Fibroblast of the aortic adventitia (primary cell): ENCODE measurements at places on chromosomes 1 and 21. TPM values are rescaled to one million over a fixed set of nuclear protein-coding genes. Genes with fewer than 3 reads are reported as not detected.
A peak's percentile ranks its signal among the peaks of the same experiment; 100 is the strongest.

ALPL gene
- total RNA-seq: 1.1 and 16.3 TPM in 2 replicates

ZBTB40 gene
- 8.6 and 10.0 TPM in 2 replicates for total RNA-seq

CLCA4 gene
- total RNA-seq: not detected in 2 replicates

LAPTM5 gene
- 0.16 and 0.18 TPM in 2 replicates for total RNA-seq

HCN3 gene
- 0.08 and 1.4 TPM in 2 replicates for total RNA-seq

SMIM1 gene
- total RNA-seq: 4.6 TPM in 1 of 2 replicates, not detected in the other

S100A7A gene
- not detected in 2 replicates for total RNA-seq

INSRR gene
- total RNA-seq: 0.08 TPM in 1 of 2 replicates, not detected in the other

ATAD3B gene
- 5.2 and 15.7 TPM in 2 replicates for total RNA-seq

NGF gene
- 2.9 and 20.2 TPM in 2 replicates for total RNA-seq

BCAR3 gene
- total RNA-seq: 20.6 and 34.4 TPM in 2 replicates

GRCh38 chr21:40595806-40596205, 251.2 kb downstream of the DSCAM start:
- DNase-seq: no peak

DNA sequence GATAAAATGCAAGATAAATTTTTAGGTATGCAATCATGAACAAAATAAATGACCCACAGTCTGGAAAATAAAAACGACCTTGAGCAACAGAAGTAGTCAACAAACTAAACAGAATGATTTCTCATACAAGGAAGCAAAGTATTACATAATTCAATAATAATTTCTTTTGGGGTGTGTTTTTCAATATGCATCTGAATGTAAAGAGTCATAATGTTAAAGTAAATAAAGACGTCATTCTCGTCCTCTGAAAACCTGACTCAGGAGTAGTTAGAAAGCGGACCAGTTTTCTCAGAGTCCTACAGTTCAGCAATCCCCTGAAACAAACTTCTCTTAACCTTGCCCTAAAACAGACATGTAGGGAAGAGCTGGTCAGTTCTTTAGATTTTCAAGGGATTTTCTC, 18.6 kb downstream of the CDC42BPA start:
- DNase-seq: peak; percentile 20

DNA sequence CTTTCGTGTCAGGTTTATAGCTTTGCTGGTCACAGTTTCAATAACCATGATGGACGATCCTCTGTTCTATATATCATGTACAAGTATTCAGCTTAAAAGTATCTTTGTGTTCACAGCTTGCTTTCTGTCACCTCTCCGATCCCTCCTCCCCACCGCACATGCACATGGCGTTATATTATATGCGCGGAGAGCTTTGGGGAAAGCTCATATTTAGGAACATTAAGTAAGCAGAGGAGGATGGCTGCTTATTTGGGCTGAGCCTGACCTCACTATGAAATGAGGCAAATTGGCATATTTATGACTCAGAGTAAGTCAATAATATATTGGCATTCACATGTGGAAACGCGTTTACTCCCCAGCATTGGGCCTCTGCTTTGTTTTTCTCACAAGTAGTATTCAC, 360.5 kb downstream of the HLX start:
- DNase-seq: no peak

GRCh38 chr1:12014141-12014991, 4.9 kb upstream of the MIIP start:
- DNase-seq: no peak

- DNase-seq: no peak
Observed at GRCh38 chr1:232707142-232707541, 77.2 kb upstream of the SIPA1L2 start.

DNA sequence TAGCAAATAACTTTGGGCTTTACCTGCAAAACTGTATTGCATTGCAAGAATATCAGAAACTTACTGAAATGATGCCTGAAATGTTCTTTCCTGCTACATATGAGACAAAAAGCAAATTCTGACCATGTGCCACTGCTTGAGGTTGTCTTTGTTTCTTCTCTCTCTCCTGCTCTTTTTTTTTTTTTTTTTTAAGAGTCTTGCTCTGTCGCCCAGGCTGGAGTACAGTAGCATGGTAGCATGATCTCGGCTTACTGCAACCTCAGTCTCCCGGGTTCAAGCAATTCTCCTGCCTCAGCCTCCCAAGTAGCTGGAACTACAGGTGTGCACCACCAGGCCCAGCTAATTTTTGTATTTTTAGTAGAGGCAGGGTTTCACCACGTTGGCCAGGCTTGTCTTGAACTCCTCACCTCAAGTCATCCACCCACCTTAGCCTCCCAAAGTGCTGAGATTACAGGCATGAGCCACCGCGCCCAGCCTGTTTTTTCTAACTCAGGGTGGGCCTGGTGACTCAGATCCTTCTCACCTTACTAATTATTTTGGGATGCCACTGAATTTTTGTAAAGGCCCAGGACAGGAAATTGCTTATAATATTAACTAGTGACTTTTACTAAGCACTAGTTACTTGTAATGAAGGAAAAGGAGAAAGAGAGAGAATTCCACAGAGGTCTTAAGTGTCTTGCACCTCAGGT, 35.9 kb downstream of the DNASE2B start:
- no peak for DNase-seq

- DNase-seq: no peak
Observed at GRCh38 chr1:111199329-111199728, 1.1 kb downstream of the DENND2D start.

DNA sequence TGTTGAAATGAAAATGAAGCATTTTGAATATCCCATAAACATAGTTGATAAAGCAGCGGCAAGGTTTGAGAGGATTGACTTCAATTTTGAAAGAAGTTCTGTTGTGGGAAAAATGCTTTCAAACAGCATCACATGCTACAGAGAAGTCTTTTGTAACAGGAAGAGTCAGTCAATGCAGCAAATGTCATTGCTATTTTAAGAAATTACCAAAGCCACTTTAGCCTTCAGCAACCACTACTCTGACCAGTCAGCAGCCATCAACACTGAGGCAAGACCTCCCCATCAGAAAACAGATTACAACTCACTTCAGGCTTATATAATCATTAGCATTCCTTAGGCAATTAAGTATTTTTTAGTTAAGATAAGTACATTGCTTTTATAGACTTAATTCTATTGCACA, 33.8 kb upstream of the FCRL3 start:
- DNase-seq: no peak

DNA sequence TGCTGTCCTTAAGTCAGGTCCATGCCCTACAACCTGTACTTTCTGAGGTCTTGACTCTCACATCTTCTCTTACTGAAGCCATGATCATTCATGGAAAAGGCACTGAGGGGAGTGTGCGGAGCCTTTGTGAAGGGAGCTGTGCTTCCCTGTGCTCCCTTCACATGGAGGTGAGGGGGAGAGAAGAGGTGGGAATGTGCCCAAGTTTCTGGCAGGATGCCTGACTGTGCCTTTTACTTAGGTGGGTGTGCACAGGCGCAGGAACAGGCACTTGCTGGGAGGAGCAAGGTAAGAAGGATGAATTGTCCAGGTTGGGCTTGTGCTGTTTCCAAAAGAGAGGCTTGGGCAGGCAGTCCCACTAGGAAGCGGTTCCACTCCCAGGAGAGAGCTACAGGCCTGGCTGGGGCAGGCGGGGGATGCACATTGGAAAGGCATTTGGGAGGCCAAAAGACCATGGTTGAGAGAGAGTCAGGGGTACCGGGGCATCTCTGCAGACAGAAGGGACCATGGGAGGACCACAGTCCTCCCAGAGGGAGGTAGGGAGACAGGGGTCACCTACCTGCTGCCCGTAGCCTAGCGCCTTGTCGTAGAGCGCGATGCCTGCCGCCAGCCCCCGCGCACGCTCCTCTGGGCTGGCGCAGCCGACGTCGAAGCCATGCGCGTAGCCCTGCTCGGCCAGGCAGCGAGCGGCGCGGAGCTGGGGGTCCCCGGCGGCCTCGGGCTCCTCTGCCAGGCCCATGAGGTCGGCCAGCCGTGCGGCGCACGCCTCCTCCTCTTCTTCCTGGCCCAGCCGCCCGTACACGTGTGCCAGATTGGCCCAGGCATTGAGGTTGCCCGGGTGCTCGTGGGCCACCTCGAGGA, 853 bp downstream of the TTC22 start:
- no peak for DNase-seq

DNA sequence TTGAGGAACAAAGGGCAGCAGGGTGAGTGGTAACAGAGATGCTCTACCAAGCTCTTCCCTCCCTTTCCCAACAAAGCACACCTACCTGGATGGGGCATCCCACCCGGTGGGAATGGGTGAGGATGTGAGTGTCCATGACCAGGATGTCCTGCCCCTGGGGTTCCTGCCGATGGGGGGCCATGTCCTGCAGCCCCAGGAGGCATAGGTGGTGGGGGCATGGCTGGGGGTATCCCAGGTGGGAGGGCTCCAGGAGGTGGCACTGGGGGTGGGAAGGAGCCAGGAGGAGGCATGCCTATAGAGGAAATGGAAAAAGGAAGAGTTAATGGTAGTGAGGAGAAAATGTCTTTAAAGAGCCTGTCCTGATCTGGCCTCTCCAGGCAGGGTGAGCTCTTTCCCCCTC, 1.9 kb downstream of the SF3B4 start:
- DNase-seq: no peak

DNA sequence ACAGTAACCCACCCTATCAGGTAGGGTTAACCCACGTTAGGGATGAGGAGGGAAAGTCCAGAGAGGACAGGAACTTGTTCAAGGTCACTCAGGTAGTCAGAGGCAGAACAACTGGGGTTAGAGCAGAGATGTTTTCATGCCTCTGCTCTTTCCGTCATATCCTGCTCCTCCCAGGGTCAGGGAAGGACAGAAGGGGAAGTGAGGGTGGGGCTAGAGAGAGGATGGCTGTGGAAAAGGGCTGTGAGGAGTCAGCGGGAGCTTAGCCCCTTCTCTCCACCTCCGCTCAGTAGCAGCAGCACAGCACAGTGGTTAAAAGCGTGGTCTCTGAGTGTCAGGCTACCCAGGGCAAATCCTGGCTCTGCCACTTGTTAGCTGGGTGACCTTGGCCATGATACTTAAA, 36.5 kb downstream of the DDX20 start:
- DNase-seq: no peak

- no peak for DNase-seq
Observed at GRCh38 chr1:6168947-6169586, 11.1 kb downstream of the CHD5 start.

- DNase-seq: peak; percentile 78
Observed at GRCh38 chr1:9101510-9102146, 27.3 kb downstream of the GPR157 start.

- DNase-seq: no peak
Observed at GRCh38 chr21:17201741-17202260, 311.0 kb upstream of the CXADR start.

GRCh38 chr1:40394491-40395172, 21.1 kb downstream of the SMAP2 start:
- peak; percentile 65 for DNase-seq

DNA sequence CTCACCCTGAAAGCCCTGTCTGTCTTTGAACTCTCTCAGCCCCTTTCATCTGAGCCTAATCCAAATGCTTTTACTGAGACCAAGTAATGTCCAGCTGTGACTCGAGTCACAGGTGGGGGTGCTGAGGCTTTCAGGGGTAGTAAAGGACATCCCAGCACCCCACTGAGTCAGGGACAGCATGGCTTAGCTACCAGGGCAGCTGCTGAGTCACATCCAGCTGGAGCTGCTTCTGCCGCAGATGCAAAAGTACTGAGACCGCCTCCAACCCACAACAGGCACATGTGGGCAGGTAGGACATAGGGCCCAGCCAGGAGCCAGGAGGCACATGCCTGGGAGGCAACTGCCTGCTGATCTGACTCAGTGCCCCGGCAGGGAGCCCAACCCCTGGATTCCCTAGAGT, 6.7 kb upstream of the VSIG8 start:
- peak; percentile 24 for DNase-seq

DNA sequence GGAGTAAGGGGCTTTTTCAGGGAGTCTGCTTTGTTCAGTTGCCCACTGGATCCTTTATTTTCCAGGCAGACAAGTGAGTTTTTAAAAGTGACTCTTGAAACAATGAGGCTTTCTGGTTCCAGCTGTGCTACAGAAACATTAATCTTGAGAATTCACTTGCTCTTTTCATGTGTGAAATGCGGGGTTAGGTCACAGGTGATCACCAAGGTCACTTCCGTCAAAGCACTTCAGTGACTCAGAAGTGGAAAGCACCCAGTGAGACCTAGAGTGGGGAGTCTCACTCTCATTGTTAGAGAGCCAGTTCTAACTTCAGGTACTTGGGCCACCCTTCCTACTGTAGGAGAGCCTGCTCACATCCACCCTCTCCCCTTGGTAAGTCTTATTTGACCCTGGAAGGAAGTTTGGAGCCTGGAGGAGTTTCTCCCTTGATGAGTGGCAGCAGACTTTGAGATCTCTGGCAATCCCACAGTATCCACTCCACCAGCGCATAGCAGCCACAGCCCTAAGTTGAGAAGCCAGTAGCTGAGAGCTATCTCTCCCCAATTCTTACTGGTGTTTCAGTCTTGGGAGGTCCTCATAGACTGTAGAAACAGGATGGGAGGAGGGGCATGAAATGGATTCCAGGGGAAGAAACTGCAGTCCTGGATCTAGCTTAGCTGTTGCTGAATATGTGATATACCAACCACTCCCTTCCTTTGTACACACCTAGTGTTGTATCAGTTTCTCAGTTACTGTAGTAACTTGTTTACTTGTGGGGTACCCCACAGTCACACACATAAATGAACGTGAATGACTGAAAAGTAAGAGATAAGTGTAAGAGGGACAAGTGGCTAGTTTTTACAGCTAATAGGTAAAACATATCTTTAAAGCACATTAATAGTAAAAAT, 3.1 kb downstream of the TACSTD2 start:
- no peak for DNase-seq

DNA sequence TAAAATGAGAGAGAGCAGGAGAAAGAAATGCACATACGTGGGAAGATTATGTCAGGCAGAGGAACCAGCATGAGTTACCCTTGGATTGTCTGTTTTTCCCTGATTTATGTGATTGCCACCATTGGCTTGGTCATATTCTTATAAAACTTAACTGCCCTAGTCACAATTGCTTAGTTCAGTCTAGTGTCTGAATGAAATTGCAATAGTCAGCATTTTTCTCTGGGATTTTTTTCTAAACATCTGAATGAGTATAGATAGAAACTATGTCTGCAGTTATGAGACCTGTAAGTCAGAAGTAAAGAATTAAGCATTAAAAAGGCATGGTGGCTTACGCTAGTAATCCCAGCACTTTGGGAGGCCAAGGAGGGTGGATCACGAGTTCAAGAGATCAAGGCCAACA, 889.8 kb downstream of the PLA2G4A start:
- no peak for DNase-seq

GRCh38 chr1:44721485-44722361, 9.2 kb downstream of the RNU5D-1 start:
- DNase-seq: peak; percentile 93

GRCh38 chr1:36327421-36328087, 4.1 kb upstream of the EVA1B start:
- peak; percentile 34 for DNase-seq

- DNase-seq: no peak
Observed at GRCh38 chr1:184576822-184577221, 177.8 kb downstream of the EDEM3 start.

GRCh38 chr1:214898161-214898560, 184.4 kb upstream of the KCNK2 start:
- no peak for DNase-seq

- DNase-seq: peak; percentile 90
Observed at GRCh38 chr1:161096530-161096929, 1.6 kb upstream of the KLHDC9 start.

- DNase-seq: no peak
Observed at GRCh38 chr1:172485626-172486025, 41.8 kb upstream of the PIGC start.

- peak; percentile 67 for DNase-seq
Observed at GRCh38 chr1:22418933-22419382, 32.7 kb upstream of the ZBTB40 start.
